Activated CD4-positive, alpha-beta T cell treated with anti-CD3 and anti-CD28 coated beads, Interleukin-2, amount 50 U/mL, for 1 hour (primary cell): ENCODE measurements at places on chromosomes 11 and 22.

DNA sequence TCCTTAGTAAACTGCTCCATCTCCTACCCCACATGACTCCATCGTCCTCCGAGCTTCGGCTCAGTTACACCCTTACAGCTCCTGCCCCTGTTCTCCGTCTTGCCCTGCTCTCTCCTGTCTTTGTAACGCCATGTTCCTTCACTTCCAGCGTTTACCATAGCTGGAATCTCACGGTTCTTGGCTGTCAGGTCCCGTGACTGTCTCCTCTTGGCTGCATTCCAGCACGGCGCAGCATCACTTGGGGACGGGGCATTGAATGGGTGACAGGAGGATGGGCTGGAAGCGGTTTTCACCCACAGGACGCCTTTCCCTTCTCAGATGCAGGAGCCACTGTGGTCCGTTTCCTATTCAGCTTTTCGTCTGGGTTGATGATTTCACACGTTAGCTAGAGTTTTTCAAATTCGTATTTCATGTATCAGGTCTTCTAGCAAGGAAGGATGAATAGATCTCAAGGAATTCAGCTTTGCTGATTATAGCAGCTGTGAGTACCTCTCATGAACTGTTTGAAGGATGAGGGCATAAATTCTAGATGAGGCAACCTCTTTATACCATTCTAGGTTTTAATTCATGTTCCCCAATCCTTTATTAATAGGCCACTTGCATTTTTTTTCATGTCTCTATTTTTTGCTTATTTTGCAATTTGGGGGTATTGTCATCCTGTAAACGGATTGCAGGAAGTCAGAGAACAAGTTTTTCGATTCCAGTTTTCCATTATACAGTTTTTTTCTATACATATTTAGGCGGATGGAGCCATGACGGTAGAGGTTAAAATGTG, 29.1 kb downstream of the ZBED4 start:
- no peak for DNase-seq

- no peak for DNase-seq
Measured at GRCh38 chr11:124951341-124951740, 2.7 kb upstream of the CCDC15 start.

GRCh38 chr11:14224395-14224794, 134.6 kb downstream of the RRAS2 start:
- DNase-seq, result no peak

GRCh38 chr11:61840371-61840770, 12.3 kb downstream of the FADS2 start:
- no peak for DNase-seq

- no peak for DNase-seq
Measured at GRCh38 chr11:95501761-95502266, 270.8 kb upstream of the SESN3 start.

GRCh38 chr11:12569499-12570425, 104.5 kb upstream of the TEAD1 start:
- no peak for DNase-seq

DNA sequence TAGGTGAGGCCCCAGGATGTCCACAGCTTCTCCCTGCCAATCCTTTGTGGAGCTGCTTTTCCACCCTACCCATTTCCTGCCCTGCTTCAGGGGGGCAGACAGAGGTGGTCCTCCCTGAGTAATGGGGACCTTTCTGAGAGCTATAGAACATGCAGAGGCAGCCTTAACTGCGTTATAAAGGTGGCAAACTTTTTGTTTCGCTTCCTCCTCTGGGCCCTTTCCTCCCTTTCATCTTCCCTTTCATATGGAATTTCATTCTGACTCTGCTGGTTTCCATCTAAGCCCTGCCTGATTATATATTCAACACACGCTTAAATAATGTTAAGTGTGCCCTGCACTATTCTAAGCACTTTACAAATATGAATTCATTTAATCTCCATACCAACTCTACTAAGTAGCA, 169.3 kb upstream of the E2F8 start:
- no peak for DNase-seq

- no peak for DNase-seq
Measured at GRCh38 chr22:49119551-49119952, 708.1 kb downstream of the BRD1 start.

- no peak for DNase-seq
Measured at GRCh38 chr11:94212898-94213297, 84.3 kb downstream of the PANX1 start.

- no peak for DNase-seq
Measured at GRCh38 chr11:119157063-119157462, 8.2 kb downstream of the ABCG4 start.

- DNase-seq, result no peak
Measured at GRCh38 chr11:88704485-88704884, 361.3 kb downstream of the GRM5 start.

DNA sequence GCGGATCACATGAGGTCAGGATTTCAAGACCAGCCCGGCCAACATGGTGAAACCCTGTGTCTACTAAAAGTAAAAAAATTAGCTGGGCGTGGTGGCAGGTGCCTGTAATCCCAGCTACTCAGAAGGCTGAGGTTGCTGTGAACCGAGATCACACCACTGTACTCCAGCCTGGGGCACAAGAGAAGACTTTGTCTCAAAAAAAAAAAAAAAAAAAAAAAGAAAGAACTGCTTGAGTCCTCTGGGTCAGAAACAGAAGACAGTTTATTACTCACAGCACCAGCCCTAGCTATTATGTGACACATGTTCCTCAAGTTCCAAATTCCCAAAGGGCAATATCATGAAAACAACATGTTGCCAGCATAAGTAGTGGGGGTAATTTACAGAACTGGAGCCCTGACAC, 1014.1 kb upstream of the RAG2 start:
- no peak for DNase-seq
